ENCODE measurements at places on chromosomes 3 and 15.

DNA sequence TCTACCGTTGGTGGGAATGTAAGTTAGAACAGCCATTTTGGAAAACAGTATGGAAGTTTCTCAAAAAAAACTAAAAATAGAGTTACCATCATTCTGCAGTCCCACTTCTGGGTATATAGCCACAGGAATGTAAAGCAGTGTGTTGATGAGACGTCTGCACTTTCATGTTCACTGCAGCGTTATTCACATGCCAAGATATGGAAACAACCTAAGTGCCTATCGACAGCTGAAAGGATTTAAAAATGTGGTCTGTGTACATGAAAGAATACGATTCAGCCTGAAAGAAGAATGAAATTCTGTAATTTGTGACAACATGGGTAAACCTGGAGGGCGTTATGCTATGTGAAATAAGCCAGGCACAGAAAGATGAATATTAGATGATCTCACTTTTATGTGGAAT, 157.7 kb downstream of the THSD4 start:
- no peak for DNase-seq

- no peak for DNase-seq
Observed at GRCh38 chr3:5480190-5480589, 292.7 kb downstream of the EDEM1 start.

GRCh38 chr3:193367868-193368267, 10.7 kb downstream of the ATP13A5 start:
- DNase-seq: no peak

- no peak for DNase-seq
Observed at GRCh38 chr15:63499175-63499549, 5.2 kb upstream of the USP3 start.

DNA sequence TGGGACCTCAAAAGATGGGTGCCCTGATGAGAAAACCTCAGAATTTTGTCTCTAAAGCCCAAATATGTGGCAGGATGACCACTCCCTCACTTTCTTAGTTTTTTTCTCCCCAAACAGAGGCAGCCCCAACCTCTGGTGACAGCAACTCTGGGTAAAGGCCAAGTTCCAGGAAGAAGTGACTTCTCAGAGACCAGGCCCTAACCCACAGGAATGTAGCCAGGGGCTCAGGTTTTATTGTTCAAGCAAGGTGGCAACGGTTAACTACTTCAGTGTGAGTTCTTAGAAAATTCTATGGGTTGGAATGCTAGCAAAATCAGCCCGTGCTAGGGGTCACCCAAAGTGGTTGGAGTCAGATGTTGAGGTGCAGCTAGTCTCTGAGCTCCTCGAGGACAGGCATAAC, 5.1 kb upstream of the DNAJA4 start:
- DNase-seq: no peak

DNA sequence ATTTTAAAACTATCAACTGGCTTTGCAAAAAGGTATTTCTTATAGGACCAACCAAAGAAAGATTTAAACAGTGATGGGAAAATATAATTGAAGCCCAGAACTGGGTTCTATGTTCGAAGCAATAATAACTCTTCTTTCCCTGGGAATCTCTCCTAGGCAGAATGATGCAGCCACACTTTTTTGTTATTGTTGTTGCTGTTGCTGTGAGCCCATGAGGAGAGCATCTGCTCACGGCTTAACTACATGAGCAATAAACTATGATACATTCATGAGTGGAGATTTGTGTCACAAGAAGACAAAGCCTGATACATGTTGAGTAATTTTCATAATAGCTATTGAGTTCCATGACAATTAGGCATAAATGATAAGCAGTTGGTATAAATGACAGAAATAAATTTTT, 80.5 kb downstream of the CRTC3 start:
- no peak for DNase-seq

DNA sequence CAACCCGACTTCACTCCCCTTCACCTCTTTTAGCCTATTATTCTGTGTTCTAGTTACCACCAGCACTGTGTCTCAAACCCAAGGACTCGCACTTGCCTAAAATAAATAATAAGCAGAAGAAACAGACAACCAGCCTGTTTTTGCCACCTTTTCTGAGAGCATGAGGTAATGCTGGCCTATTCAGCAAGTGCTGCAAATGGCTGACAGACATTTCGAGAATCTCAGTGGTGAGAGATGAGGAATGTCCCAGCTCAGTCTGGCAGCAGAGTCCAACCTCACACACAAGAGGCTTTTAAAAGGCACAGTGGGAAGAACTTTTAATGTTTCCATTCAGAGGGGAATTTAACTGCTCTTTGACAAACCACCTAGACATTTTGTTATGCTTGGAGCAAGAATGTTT, 143.3 kb upstream of the GMNC start:
- DNase-seq: no peak

- no peak for DNase-seq
Observed at GRCh38 chr15:80586161-80586560, 108.9 kb upstream of the ABHD17C start.

GRCh38 chr15:64524778-64525177, 64.4 kb downstream of the ZNF609 start:
- DNase-seq: no peak

DNA sequence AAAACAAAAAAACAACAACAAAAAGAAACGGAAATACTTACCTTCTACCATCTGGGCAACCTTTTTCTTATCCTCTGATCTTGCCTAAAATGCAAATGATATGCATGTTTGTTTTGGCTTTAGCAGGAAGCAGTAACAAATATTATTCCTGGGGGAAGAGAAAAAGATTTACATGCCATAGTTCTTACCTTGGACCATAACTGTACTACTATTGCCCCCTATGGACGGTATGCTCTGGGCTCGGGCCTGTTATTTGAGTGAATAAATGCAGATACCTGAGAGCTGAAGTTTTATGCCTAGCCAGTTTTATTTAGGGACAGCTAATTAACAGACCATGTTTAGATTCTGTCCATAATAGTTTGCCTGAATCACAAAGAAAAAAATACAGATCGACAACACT, 12.6 kb upstream of the STARD5 start:
- no peak for DNase-seq

DNA sequence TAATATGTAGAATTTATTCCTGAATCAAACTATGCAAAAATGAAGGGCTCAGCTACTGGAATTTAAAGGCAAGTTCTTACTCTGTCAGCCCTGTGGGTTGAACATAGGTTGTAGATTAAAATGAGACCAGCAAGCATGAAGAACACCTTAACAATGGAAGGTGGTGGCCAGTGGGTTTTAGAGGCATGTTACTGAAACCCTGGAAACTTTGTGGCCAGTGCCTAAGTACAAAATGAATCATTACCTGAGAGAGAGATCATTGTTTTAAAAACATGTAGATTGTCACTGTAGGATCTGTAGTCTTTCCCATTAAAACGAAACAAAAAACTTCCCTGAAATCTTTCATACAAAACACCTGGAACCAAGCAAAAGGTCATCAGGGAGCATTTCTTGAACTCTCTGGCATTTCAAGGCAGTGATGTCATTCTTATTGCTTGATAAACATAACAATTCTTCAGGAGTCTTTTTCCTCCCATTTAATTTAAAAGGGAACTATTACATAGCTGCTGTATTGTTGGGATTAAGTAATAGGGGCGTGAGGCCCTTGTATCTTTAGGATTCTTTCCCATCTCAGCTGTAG, 51.8 kb downstream of the TMEM108 start:
- DNase-seq: no peak

DNA sequence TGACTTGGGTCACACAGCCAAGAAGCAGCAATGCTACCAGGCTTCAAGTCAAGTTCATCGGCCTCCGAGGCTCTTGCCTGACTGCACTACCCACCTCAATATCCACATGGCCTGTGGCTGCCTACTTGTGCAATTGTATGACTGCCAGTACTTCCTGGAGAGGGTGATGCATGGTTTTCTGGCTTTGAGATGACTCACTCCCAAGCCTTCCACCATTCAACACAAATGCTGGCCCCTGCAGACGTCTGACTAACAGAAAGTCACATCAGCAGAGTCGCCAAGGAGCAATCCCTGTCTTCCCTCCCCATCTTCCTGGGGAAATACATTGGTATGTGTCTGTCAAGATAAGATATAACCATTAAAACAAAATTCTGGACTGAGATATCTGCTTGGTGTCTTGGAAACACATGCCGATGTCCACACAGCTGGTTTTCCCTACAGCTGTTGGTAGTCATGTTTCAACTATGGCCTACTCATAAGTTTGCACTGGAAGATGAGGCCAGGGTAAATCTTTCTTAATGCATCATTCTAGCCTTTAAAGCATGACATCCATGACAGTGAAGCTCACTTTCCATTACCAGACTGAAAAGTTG, 79.6 kb upstream of the SPATA12 start:
- no peak for DNase-seq

- no peak for DNase-seq
Observed at GRCh38 chr3:27244374-27244773, 124.8 kb downstream of the NEK10 start.

DNA sequence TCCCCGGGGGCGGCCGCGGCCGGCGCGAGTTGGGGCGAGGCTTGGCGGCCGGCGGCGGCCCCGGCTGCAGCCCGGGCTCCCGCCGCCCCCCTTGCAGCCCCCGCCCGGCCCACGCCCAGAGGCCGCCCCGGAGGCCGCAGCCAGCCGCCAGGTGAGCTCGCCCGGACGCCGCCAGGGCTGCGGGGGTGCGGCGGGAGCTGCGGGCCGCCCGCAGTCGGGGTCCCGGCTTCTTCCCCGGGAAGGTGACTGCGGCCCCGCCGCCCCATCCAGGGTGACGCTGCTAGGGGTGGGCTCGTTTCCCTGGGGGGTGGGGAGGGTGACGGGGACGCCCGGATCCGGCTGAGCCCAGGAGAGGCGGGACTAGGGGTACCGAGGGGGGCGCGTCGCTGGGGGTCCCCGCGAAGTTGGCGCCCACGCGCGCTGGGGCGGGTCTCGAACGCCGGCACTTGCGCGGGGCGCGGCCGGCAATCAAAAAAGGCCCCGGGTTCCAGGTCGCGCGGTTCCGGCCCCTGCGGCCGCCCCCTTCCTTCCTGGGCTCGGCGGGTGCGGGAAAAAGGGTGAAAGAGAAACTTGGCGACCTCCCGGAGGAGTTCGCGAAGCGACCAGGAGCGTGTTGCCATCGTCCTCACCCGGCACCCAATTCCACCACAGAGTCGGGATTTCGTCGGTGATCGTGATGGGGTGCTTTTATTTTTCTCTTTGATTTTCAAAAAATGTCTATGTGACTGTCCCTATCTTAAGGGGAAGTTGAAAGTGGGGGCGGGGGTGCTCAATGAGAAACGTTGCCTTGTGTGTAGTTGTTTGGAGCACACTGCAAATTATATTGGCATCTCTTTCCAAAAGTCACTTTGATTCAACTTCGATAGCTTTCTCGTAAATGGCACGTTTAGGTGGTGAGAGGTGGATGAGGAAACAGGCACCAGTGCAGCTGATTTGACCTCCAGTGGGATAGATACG, 619 bp downstream of the ATXN7 start:
- DNase-seq: no peak

- DNase-seq: peak; percentile 7
Observed at GRCh38 chr3:52216585-52217408, 8.6 kb downstream of the TLR9 start.

- DNase-seq: no peak
Observed at GRCh38 chr15:46413799-46414198, 779.0 kb downstream of the SQOR start.

- no peak for DNase-seq
Observed at GRCh38 chr15:56948000-56948763, 29.7 kb downstream of the TCF12 start.

- no peak for DNase-seq
Observed at GRCh38 chr3:179156170-179156569, 8.0 kb downstream of the PIK3CA start.

GRCh38 chr15:28986726-28987125, 101.0 kb downstream of the APBA2 start:
- DNase-seq: no peak

DNA sequence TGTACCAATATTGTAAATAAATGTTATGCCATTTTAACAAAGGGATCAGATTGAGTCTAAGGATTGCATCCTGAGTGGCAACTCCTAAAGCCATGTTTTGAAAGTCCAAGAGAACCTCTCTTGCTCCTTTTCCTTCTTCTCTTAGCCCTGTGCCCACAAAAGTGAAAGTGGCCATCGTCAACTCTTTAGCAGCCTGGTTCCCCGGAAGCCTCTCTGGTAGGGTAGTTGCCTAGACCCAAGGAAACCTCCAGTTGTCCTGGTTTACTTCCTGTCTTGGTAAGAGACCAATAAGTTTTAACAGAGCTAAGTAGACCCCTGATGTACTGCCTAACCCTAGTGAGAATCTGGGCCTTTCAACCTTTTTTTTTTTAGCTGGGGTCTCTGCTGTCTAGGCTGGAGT, 10.2 kb upstream of the ITPKA start:
- DNase-seq: no peak

- no peak for DNase-seq
Observed at GRCh38 chr3:54212723-54213122, 90.4 kb downstream of the CACNA2D3 start.

- no peak for DNase-seq
Observed at GRCh38 chr3:32703491-32703972, 18.5 kb downstream of the CNOT10 start.

DNA sequence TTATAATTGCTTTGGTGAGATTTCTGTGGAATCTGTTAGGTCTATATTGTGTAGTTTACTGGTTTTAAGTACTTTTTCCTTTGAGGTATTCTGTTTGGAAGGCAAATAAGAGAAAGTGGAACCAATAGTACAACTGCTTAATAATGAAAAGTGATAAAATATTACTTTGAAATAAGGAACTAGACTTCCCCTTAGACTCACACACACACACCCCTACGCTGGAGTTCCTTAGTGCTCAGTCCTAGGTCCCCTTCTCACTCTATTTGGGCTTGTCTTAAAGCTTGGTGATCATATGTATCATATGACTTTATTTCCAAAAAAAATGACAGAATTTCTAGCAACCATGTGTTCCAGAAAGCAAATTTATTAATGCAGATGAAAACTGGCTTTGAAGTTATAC, 494.0 kb upstream of the TGFBR2 start:
- no peak for DNase-seq

DNA sequence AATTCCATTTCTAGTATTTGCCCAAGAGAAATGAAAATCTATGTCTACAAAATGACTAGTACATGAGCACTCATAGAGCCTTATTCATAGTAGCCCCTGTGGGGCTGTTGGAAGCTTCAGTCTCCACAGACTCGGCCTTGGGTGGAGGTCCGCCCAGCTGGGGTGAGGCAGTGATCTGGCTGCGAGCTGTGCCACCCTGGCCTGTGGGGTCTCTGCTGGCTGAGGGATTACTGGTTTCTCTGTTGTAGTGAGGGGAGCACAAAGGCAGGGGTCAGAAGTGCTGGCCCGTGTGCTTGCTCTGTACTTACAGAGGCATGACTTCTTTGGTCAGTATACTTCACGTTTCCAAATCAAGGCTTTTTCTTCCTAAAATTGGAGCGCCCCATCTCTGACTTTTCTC, 158.2 kb downstream of the CHDH start:
- DNase-seq: no peak
